Cortex of kidney (tissue), 1 donor: ENCODE measurements at places on chromosomes 1 and 21.

GRCh38 chr1:213728593-213729536, 258.9 kb upstream of the PROX1 start:
- no peak for DNase-seq

GRCh38 chr1:175090780-175091179, 23.1 kb downstream of the TNN start:
- no peak for DNase-seq

DNA sequence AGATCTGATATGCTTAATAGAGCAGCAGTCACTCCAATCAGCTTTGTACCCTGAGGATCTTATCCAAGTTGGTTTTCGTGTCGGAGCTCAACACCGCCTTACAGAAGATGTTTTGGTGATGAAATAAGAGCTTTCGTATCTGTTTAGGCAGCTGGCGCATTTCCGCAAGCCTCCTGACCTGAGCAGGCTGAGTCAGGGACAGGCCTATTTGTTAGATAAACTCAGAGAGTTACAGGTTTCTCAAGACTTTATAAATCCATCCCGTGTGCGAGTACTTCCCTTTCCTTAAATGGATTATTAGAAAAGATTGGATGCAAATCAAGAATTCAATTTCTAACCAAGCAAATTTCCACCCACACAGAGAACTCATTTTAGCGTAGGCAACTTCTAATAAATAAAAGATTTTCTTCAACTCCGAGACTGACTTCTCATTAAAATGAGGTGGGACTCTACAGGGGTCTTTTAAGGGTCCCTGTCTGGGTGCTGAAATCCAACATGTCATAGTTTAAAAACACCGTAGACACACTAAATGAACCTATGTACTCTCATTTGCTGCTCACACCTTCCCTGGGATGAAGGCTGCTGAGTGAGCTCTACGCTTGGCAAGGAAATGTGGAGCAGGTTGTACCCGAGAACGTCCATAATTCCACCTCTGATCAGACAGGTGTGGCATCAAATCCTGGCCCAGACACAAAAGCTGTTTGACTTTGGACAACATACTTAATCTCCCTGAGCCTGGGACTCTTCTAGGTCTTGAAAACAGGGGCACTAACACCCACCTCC, 106.9 kb upstream of the F3 start:
- DNase-seq = no peak

DNA sequence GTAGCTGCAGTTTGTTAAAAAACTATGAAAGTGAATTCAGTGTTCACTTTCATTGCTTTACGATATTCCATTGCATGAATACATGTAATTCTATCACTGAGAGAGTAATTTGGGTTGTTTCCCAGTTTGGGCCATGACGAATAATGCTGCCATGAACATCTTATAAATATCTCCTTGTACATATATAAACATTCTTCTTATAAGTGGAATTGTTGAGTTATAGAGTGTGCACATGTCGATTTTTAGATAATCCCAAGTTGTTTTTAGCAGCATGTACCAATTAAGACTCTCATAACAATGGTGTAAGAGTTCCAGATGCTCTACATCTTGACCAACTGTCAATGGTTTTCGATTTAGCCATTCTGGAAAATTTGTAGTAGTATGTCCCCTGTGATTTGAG, 40.9 kb downstream of the ALG6 start:
- DNase-seq = no peak

- DNase-seq = no peak
Measured at GRCh38 chr1:94866164-94866807, 46.1 kb downstream of the SLC44A3 start.

GRCh38 chr1:54804471-54805132, 3.5 kb upstream of the TTC22 start:
- no peak for DNase-seq

- no peak for DNase-seq
Measured at GRCh38 chr1:193060406-193060805, 994 bp downstream of the RO60 start.

GRCh38 chr1:67997746-67998145, 52.7 kb downstream of the DIRAS3 start:
- DNase-seq = no peak

- DNase-seq = no peak
Measured at GRCh38 chr1:201324821-201325677, 41.7 kb downstream of the PKP1 start.

- no peak for DNase-seq
Measured at GRCh38 chr1:155001425-155001674, 1.3 kb upstream of the ZBTB7B start.

DNA sequence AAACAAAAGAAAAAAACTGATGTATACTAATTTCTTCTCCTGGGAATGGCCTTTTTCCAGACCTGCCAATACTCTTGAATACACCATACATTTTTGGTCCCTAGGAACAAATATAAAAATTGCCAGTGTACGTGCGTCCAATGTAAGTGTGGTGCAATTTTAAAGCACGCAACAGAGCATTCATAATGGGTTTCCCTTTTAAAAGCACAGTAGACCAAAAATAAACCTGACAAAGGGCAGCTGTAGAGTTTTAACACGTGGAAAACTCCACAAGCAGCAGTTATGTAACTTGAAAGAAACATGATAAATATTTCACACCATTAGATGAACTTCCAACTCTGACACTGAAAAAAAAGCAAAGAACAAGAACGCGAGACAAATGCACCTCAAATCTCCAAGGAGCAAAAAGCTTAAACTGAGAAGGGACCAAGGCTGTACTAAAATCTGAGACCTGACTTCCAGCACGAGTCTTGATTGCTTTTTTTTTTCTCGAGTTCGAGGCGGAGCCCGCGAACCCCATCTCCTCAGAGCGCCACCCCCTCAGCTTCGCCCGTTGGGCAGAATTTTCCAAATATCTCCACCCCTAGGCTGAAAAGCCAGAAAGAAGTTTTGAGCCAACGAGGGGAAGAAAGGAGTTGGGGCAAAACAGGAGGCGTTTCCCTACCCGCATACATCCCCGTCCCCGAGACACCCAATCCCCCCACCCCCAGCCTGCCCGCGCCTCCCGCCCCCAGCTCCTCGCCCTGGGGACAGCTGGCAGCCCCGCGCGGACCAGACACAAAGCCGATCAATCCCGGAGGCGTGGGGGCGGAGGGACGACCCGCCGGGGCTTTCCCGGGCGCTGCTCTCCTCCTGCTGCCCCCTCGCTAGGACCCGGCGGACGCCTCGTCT, at the start of gene JAM2:
JAM2 (plus strand) TSS at position 599 of the 891 bp plus-strand sequence. CDS start 564 bp downstream, outside the sequence.
- DNase-seq = no peak

DNA sequence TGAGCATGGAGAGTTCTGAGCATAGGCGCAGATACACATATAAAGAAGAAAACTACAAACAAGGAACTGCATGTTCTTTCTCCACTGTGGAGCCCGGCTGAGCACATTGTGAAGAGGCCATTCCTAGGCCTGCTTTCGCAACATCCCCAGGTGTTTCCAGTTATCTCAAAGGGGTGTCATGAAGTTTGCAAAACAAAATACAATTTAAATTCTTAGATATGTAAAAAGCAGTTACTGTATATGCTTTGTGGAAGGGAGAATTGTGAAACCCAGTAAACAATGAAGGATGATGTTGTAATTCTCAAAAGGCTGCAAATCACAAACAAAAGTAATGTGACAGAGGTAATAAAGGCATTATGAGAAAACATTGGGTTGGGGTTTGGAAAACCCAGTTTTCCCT, 98.6 kb upstream of the ZNF644 start:
- DNase-seq = no peak

DNA sequence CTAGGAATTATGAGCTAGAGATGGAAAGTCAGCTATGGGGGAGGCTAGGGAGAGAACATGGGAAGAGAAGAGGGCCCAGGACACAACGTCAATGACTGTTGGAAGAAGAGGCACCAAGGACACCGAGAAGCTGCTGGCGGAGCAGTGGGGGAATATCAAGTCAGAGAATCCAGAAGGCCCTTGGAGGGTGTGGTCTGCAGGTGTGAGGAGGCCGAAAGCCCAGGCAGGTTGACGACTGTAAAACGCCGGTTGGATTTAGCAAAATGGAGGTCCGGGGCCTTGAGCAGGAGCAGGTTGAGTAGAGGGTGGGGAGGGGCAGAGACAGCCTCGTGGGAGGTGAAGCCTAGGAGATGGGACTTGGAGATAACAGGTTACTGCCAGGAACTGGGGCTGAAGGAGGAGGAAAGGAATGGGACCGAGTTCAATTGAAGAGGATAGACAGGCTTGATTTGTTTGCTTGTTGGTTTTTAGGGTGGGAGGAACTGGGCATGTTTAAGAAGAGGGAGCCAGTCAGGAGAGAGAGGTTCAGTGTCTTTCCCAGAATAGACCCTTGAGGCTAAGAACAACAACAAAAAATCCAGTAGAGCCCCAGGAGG, 35.1 kb downstream of the EDN2 start:
- no peak for DNase-seq

GRCh38 chr1:239913141-239913585, 178.5 kb upstream of the FMN2 start:
- DNase-seq = no peak

DNA sequence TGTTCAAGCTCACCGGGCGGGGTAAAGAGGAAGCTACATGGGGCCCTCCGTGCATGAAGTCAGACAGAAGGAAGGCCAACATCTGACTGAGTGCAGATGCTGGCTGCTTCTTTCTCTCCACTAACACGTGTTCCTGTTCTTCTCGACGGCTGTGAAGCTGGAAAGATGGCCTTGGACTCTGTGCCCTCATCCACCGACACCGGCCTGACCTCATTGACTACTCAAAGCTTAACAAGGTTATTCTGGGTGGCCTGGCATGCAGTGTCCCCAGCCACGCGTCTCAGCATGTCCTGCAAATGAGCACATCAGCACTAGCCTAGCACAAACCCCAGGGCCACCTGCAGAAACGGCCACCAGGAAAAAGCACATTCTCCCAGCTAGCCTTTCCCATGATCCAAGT, 41.2 kb downstream of the ACTN2 start:
- no peak for DNase-seq

DNA sequence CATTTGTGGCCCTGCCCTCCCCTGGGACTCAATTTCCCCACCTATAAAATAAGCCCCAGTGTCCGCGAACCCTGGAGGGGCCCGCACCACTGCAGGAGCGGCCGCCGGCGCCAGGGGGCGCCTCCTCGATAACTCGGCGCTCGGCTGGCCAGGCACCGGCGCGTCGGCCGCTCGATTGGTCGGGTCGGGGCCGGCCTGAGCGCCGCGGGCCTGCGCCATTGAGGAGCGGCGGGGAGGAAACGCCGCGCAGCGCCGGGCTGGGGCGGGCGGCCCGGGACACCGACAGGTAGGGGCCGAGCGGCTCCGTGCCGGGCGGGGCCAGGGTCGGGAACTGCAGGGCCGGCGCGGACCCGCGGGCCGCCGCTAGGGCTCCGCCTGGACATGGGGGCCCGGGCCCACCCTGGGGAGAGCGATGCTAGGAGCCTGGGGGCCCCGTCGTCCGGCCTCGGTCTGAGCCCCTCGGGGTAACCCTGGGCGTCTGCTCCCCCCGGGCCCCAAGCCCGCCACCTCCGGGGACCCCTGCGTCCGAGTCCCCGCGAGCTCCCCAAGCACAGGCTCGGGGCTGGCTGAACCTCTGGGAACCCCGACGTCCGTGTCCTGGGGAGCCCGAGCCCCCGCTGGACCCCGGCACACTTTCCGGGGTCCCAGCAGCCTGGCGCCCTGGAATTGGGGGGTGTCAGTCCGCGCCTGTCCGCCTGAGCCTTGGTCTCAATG, at the start of gene VPS13D:
VPS13D (plus strand) TSS at position 196 of the 714 bp plus-strand sequence. CDS start 4,237 bp downstream, outside the sequence.
- DNase-seq = no peak

DNA sequence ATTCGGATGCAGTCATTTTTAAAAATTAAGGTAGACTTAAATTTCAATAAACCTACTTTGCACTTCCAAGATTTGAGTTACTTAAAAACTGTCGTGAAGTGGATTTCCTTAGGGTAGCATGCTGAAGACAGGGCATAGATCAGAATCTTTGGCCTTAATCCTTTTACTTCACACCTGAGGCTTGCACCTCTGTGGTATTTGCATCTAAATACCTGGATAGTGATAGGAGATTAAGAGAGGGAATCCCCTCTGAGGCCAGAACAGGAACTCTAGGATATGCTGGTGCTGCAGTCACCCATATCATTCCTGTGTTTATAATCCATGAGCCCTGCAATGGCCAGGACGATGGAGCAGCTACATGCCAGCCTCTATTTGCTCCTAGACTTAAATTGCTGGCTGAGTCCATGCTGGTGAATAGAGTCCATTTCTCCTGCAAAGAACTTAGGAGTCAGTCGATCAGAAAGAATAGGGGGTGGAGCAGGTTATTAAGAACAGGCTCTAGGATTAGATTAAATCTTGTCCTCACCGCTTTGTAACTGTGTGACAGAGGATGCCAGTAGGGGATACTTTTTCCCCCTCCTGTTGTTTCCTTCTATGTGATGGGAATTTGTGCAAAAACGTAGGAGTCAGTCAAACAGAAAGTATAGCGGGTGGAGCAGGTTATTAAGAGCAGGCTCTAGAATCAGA, 333.6 kb downstream of the DUSP10 start:
- DNase-seq = no peak

GRCh38 chr1:43237121-43237520, 32.7 kb upstream of the TMEM125 start:
- no peak for DNase-seq

GRCh38 chr1:4023678-4024077, 123.6 kb upstream of the C1orf174 start:
- DNase-seq = no peak

GRCh38 chr1:40243351-40243750, 4.4 kb upstream of the TMCO2 start:
- DNase-seq = no peak

DNA sequence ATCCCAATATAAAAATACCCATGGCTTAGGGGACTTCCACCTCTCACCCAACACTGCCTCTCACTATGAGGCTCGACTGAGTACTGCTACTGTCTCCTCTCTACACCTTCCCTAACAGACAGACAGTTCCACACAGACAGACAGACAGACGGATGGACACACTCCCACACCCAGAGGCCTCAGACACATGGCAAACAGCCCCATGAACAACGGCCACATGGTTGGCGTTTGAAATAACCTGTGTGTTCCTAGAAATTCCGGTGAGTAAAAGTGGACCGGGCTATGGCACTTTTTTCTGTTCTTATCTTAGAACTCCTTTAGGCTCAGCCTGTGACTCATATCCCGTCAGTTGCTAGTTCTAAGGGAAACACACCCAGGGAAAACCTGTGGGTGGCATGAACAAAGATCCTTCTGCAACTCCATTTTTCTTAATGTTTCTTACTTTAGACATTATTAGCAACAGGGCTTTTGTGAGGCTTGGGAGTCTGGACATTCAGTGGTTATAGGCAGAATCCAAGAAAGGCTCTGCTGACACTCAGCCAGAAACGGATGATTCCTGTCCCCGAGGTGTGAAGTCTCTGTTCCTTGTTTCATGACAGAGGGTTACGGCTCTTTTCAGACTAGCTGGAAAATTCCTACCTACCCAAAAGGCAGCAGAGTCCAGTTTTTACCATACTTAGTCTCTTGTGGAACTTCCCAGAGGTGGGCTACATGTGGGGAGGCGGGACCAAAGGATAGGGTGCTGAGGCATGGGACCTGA, 90.5 kb upstream of the TLR5 start:
- no peak for DNase-seq

GRCh38 chr21:41375875-41376274, 14.0 kb downstream of the MX2 start:
- no peak for DNase-seq

DNA sequence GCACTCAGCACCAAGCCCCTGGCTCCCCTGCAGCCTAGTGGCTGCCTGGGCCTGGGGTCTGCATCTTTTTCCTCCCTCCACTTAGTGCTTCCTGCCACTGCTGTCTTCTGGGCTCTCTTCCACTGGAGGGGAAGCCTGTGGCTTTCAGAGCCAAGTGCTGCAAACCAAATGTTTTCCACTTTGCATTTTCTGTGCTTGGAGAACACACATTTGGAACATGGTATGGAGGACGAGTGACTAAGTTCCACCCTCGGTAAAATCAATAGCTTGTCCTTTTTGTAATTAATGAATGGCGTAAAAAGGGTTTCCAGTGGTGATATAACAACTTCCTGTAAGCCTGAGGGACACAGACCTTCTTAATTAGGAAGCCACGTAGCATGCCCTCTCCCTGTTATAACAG, 10.1 kb upstream of the GPR153 start:
- no peak for DNase-seq
